ENCODE measurements at places on chromosomes 16 and 17. TPM values are rescaled to one million over a fixed set of nuclear protein-coding genes. Genes with fewer than 3 reads are reported as not detected.

DNA sequence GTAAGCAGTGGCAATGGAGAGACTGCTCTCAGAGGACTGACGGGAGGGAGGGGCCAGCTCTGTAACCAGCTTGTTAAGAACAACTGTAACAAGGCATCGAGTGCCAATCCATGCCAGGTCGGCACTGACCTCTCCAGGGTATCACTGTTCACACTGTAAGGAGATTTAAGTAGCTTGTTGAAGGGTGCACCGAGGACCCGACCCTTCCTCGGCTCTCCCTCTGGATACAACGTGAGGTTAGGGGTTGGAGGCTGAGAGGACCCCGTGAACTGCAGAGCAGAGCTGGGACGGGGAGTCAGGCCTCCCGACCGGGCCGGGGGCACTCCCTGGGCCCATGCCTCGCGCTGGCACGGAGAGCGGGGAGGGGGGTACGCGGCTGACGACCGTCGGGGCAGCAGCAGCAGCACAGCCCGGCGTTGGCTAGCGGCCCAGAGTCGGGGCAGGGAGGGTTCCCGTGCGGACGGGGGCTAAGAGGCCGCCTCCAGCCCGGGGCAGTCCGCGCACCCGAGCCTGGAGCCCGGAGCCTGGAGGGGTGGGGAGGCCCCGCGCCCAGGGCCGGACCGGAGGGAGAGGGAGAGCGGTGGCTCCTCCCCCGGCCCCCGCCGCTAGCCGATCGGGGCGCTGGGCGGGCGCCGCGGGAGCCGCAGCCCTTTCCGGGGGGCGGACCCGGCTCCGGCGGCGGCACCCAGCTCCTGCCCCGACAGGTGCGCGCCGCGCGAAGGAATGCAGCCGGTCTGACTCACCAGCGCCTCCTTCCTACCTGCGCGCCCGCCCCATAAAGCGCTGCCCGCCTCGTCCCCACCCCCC, at the start of gene ITGB4:
ITGB4 (plus strand) TSS at position 804 of the 807 bp plus-strand sequence. CDS start 3,245 bp downstream, outside the sequence.
- peak; percentile 89 for DNase-seq

GRCh38 chr16:79097771-79098170, 502.8 kb downstream of the MAF start:
- DNase-seq = no peak

GRCh38 chr16:89633064-89633631, 19.7 kb downstream of the DPEP1 start:
- no peak for DNase-seq

GRCh38 chr16:35585411-35585810, 2126.0 kb downstream of the TP53TG3F start:
- no peak for DNase-seq

GRCh38 chr17:50682441-50682840, 25.3 kb downstream of the ANKRD40 start:
- no peak for DNase-seq

DNA sequence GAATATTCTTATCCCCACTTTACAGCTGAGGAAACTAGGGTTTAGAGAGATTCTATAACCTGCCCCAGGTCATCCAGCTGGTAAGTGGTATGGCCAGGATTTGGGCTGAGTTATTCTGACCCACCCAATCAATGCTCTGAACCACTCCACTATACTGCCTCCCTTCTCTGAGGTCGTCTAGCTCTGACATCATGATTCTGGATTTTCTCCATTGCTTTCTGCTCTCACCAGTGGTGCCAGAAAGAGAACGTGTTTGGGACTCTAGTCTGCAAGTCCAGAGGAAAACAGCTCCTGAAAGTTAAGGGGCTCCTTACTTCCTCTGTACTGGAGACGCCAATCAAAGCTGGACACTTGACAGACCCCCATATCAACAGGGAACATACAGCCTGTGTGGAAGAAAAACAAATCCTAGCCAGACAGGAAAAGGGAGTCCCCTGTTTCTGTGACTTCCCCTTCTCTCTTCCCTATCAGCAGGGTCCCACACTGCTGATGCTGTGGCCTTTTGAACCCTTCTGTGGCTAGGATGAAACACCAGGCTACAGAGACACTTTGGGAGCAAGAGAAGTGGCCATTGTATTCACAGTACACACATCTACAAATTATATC, 6.0 kb upstream of the EZH1 start:
- DNase-seq = no peak

DNA sequence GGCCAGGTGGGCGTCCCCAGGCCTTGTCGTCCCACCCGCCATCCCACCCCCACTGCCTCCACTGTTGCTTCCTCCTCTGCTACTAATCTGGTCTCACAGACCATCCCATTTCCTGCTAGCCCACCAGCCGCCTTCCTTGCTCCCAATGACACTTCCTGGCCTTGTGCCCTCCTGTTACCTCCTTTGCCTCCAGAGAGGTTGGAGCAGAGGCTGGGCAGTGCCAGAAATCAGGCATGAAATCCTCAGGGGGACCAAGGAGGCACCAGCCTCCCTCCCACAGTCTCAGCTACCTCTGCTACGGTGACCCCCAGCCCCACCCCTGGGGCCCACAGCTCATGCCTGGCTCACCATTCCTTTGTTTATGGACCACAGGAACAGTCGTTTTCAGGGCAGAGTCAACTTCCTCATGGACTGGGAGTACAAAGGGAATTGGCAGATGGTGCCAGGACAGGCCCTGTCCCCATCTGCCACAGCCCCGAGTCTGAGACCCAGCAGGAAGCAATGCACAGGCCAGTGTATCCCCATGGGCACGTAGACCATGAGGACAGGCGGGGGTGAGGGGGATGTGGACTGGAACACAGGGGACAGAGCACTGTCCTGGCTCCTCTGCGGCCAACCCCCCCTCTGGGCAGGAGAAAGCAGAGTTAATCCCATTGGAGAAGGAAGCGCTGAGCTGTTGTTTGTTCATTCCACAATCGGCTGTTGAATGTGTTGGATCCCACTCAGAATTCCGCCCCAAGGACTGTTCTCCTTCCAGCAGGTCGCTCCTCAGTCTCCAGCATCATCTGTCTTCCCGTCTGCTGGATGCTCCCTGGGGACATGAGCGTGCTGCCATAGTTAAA, 2.2 kb upstream of the CDH5 start:
- peak; percentile 37 for DNase-seq

DNA sequence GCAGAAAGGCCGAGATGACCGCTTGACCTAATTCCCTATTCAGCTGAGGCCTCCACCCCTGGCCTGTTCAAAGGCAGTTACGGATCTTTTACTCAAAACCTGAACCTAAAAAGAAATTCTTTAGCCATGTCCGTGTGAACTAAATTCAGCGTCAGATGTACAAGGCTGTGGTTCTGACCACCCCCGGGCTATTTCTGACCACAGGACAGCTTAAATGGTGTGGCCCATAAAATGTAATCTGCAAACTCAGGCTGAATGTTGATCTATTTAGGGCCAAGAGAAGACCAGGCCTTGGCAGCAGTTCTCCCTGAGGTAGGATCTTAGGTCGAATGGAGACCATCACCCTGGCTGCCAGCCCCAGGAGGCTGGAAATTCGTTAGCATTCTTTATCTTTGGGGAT, 485.5 kb downstream of the WWOX start:
- DNase-seq = no peak

DNA sequence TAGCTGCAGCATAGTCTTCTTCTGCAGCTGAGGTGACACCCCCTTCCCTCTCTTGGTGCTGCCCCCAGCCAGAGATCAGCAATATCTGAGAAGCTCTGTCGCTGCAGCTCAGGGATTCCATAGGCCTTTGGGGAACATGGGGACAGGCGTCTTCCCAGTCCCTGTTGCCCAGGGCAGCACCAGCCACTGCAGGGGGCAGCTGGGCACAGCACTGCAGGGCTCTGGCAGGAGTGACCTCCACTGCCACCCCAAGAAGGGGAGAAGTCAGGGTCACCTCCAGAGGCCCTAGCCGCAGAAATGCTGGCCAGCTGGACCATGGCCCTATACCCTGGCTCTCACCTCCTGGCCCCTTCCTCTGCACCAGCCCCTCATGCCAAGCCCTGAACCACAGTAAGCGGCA, 16.9 kb downstream of the SCN4A start:
- DNase-seq = no peak

- DNase-seq = no peak
Observed at GRCh38 chr17:27802962-27803680, 2.8 kb upstream of the NOS2 start.

DNA sequence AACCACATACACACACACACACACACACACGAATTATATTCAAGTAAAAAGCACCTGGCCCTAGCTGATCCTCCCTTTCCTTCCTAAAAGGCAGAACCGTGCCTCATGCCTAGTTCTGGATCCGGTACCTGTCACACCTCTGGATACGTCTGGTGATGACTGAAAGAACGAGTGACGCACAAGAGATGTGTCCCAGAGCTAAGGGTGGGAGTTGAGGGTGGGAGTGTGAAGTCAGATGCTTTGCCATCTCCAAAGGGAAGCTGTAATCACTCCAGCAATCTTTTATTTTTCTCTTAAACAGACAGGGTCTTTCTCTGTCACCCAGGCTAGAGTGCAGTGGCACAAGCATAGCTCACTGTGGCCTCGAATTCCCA, 26.5 kb upstream of the GSG1L start:
- DNase-seq = no peak

- DNase-seq = no peak
Observed at GRCh38 chr16:27847030-27847550, 216.4 kb downstream of the GSG1L start.

- DNase-seq = no peak
Observed at GRCh38 chr16:13391337-13391736, 489.9 kb downstream of the SHISA9 start.

GRCh38 chr17:59521465-59522126, 43.8 kb upstream of the DHX40 start:
- peak; percentile 64 for DNase-seq

DNA sequence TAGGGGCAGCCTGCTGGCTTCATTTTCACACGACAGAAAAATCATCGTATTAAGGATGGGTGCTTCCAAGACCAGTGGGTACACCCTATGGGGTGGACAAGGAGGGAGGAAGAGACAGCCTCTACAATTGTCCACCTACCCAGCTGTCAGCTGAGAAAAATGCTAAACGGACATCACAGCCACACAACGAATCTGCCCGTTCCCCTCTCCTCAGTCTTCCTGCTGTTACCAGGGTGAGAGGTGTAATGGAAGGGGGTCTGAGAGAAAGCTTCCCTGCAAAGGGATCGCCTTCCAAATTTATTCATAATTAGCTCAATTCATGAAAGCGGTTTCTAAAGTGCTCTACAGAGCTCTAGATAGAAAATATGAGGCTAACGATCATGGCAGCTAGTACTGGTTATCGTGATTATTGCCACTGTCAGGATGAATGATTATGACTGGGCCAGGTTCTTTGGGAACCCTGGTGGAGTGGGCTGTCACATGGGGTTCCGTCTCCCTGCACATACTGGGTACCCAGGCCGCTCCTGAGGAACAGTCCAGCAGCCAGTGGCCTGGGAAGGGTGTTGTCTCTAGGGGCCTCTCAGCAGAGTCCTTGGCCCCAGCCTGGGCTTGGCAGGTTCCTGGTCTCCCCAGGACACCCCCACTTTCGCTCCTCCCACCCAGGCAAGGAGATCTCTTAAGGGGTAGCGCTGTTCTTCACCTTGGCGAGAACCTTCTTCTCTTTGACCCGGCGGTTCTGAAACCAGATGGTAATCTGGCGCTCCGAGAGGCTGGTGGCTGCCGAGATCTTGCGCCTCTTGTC, 2.2 kb downstream of the HOXB13 start:
- DNase-seq = peak; percentile 66

DNA sequence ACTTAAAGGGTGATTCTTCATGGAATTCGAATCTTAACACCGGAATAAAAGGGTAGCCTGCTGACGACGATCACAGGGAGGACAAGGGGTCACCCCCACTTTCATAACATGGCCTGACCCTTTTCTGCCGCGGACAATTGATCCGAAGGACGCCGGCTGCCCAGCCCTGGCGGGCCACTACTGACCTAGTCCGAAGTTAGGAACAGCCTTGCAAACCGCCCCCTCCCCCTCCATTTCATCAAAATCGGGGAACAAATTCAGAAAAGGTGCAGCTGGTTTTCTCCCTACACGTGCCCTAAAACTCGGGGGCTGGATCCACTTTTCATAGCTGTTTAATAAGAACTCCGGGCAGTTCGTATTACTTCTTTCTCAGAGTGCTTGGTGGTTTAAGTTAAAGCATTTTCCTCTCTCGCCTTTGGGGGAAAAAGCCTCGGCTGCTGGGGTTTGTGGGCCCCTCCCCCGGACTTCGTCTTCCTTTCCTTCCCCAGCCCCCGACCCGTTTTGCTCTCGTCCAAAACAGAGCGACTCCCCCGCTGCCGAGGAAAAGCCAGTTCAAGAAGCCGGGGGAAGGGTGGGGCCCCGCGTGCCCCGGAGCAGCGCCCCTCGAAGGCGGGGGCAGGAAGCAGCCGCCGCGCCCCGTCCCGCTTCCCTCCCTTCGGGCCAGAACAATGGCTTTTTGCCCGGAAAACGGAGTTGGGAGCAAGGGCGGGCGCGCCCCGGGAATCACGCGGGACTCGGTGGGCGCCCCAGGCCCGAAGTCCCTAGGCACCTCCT, 641 bp upstream of the CBX2 start:
- DNase-seq = peak; percentile 55

GRCh38 chr17:36127199-36127893, 23.7 kb downstream of the CCL4 start:
- no peak for DNase-seq

DNA sequence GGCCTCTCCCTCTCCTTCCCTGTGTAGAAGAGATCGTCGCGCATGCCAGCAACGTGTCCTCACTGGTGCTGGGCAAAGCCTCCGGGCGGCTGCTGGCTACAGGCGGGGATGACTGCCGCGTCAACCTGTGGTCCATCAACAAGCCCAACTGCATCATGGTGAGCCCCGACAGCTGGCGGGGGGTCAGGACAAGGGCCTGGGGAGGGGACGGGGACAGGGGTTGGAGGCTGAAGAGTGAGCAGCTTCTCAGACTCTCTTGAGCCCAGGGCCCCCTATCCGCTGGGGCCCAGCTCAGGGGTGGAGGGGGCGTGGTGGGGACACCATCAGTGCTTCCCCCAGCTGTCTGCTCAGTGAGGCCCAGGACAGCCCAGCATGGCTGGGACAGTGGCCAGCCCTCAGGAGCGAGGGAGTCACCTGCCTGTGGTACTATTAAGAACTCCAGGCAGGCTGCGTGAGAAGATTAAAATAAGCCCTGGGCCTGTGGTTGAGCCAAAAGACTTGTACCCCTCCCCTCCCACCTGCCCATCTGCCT, 6.2 kb downstream of the KATNB1 start:
- DNase-seq = no peak

Gene RFWD3
- 24.6 TPM for total RNA-seq

Gene ZNF750
- total RNA-seq = not detected

Gene SCO1
- 48.7 TPM for total RNA-seq

Gene CFAP97D1
- not detected for total RNA-seq

Gene INPP5K
- 39.9 TPM for total RNA-seq

Gene TBKBP1
- total RNA-seq = 1.5 TPM

Gene PERCC1
- not detected for total RNA-seq

Gene MYO18A
- total RNA-seq = 110 TPM

Gene WFDC1
- total RNA-seq = 12.3 TPM

Gene ITGAD
- 0.11 TPM for total RNA-seq

Data from left colon (tissue), 2 donors.